Astrocyte of the cerebellum (primary cell): ENCODE measurements at places on chromosomes 3 and 15.

DNA sequence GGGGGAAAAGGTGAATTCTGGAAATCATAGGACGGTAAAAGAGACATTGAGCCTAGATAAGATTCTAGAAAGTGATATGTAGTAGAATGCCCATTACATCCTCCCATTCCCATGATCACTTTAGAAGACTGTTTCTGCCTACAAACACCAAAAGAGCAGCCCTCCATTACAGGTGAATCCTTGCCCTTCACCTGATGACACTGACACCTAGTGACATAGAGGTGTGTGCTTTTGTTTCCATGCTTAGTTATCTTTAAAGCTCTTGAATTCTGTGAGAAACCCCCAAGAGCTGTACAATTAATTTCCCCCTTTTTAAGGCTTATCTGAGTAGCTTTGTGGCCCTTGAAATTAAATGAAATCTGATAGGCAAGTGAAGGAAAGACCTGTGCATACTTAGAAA, 8.3 kb upstream of the BBX start:
- DNase-seq: no peak

- DNase-seq: no peak
Measured at GRCh38 chr15:80811781-80812315, 32.7 kb downstream of the CEMIP start.

DNA sequence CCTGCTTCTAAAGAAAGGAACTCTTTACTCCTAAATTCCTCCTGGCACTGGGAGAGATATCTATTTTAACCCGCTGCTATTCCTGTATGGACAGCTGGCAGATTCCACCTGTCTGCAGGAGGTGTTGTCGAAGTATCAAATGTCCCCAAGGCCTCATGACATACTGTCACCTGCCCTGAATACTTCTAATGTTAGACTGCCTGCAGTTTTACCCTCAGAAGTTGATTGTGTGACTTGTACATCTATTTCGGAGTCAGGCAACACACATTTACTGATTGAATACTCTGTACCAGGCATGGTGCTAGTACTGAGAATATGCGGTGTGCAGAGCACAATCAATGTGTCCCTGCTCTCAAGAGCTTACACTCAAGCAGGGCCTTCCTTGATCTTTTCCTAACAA, 38.6 kb downstream of the PDZRN3 start:
- no peak for DNase-seq

DNA sequence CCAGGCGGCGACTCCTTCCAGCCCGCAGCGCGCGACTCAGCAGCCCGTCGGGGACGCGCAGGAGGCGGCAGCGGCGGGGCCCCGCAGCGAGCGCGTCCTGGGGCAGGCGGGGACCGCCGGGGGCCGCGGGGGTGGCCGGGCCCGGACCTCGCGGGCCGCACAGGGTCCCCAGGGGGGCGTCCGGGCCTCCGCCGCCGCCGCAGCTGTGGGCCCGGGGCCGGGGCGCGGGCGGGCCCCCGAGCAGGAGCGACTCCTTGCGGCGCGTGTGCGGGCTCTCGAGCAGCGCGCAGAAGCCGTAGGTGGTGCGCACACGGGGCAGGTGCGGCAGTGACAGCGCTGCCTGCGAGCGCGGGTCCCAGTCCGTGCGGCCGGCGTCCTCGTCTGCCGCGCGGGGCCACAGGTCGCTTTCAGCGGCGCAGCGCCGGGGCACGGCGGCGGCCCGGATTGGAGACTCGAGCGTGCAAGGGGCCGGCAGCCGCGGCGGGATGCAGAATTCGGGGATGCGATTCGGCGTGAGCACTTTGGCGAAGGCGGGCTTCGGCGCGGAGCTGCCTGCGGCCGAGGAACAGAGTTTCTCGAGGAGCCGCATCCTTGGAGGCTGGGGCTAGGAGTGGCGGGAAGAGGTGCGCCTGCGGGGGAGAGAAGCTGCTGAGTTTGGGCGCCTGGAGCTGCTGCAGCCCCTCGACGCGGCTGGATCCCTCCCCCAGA, 535 bp downstream of the C2CD4B start:
- DNase-seq: no peak

- no peak for DNase-seq
Measured at GRCh38 chr3:66495668-66496045, 5.2 kb downstream of the LRIG1 start.

- no peak for DNase-seq
Measured at GRCh38 chr3:126351086-126351770, 6.0 kb downstream of the KLF15 start.
